Fibroblast of skin of right biceps (primary cell): ENCODE measurements at places on chromosomes 16 and 17.

DNA sequence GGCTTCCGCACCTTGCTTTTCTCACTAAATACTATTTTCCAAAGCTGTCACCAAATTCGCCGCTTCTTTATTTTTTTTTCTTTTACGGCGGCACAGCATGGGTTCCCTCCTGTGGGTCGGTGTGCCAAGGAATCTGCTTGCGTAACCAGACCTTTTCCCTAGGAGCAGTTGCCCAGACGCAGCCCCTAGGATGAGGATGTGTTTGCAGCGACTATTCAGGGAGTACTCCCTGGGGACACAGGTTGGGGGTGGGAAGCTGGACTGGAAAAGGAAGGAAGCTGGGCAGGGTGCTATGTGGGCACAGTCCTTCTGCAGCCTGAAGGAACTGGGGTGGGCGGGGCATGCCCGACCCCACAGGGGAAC is 49.0 kb upstream of the ZCCHC14 start:
- no peak for DNase-seq

GRCh38 chr16:79599837-79600637 is 500 bp downstream of the MAF start:
- DNase-seq, result peak; percentile 61

- DNase-seq, result peak; percentile 58
Measured at GRCh38 chr16:62225675-62226074, 189.4 kb upstream of the CDH8 start.

DNA sequence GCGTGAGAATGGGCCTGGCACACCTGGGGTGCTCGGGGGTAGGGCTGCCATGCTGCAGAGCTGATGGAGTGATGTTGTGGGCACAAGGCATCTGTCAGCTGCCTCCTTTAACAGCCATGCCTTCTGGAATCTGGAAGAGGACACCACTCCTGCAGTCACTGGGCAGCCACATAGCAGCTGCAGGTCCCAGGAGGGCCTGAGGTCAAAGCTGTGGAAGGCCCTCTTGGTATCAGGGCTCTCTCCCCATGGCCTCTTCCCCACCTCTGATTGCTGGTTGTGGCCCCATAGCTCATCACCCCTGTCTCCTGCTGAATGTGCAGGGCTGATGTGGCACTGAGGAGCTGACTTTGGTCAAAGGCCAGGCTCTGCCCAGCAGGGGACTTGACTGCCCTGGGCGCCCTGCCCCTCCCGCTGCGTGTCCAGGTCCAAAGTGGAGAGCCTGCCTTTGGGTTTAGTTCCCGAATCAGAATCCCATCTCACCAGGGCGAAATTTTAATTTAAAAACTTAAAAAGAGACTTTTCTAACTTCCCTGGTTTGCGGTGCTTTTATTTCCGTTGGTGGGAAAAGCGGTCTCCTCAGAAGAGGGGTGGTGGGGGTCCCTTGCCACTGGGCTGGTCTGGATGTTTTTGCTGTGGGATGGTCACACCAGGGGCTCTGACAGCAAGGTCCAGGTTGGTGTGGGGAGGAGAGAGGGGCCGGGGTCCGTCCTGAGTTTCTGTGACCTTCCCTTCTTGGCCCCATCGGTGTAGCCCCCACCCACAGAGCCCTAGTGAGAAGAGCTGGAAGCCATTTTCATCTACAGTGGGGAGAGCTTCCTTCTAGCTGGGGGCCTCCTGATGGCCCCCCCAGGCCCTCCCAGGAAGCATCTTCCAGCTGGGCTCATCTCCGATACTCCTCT is 5.9 kb downstream of the UBALD2 start:
- no peak for DNase-seq

GRCh38 chr16:80300876-80301275 is 239.9 kb upstream of the DYNLRB2 start:
- DNase-seq, result peak; percentile 93

GRCh38 chr17:40020146-40020545 is 4.9 kb downstream of the CSF3 start:
- DNase-seq, result no peak
